Frontal cortex (tissue), 4 donors: ENCODE measurements at places on chromosomes 3 and 15.
A peak's percentile ranks its signal among the peaks of the same experiment; 100 is the strongest.

GRCh38 chr3:33787328-33788009, 11.0 kb upstream of the PDCD6IP start:
- no peak for DNase-seq

DNA sequence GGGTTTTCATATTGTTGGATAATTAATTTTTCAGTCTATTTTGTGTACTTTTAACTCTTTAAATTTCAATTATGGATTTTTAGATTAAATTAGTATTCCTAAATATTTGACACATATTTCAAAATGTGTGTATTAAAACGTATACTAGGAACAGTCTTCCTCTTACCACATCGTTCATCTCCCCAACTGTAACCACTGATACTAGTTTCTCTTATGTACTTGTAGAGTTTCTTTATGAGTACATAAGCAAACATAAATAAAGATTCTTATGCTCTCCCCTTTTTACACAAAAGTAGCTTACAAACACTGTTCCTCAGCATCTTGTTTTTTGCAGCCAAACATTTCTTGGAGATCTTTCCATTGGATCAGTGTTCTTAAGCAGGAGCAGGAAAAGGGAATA, 45.9 kb downstream of the CMSS1 start:
- no peak for DNase-seq

- DNase-seq = no peak
These were observed 26.4 kb upstream of the MYZAP start for GRCh38 chr15:57565311-57565710.

DNA sequence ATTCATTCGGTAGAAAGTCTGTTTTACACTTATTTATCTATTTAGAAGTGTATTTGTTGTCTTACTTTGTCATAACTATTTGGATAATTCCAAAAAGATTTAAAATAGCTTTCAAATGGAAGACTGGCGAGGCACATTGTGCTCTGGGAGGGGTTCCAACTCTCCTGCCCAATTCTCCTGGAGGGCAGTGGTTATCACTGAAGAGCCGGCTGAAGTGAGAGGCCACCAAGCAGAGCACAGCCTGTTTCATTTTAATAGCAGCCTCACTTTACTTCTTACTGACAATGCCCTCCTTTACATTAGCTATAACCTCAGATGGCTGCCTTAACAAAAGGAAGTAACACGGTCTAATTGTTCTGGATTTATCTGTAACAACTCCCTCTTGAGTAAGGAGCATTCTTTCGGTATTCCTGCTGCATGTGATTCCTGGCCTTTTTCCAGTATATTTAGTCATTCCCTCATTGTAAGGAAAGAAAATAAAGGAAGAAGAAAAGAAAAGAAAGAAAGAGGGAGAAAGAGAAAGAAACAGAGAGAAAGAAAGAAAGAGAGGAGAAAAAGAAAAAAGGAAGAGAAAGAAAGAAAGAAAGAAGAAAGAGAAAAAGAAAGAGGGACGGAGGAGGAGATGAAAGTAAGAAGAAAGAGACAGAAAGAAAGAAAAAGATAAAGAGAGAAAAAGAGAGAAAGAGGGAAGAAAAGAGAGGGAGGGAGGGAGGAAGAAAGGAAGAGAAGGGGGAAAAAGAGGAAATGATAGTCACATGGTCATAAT, 339.8 kb upstream of the WNT5A start:
- no peak for DNase-seq

- no peak for DNase-seq
These were observed 66.4 kb upstream of the SNRPA1 start for GRCh38 chr15:101361418-101361817.

GRCh38 chr15:33284336-33284735, 26.4 kb upstream of the RYR3 start:
- DNase-seq = no peak

- no peak for DNase-seq
These were observed 34.0 kb downstream of the ZNF592 start for GRCh38 chr15:84782346-84782745.

DNA sequence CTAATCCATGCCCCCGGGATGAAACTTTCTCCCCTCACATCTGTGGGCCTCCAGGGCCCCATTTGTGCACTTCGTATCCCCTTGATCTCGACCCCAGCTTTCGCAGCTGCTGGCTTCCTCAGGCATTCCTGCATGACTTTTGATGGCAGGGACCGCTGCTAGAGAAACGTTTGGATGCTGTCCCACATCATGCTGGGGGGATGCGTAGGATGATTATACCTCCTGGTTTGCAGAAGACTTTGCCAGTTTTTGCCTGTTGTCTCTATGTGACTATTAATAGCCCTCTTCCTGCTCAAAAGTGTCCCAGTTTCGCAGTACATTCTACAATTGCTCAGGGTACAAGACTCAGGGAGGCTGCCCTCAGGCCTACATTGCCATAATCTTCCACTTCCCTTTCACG, 10.4 kb upstream of the KCNAB1 start:
- no peak for DNase-seq

GRCh38 chr3:59709702-59710553, 660.1 kb upstream of the CFAP20DC start:
- DNase-seq = peak; percentile 2

GRCh38 chr3:18439281-18439680, 14.1 kb upstream of the SATB1 start:
- no peak for DNase-seq

DNA sequence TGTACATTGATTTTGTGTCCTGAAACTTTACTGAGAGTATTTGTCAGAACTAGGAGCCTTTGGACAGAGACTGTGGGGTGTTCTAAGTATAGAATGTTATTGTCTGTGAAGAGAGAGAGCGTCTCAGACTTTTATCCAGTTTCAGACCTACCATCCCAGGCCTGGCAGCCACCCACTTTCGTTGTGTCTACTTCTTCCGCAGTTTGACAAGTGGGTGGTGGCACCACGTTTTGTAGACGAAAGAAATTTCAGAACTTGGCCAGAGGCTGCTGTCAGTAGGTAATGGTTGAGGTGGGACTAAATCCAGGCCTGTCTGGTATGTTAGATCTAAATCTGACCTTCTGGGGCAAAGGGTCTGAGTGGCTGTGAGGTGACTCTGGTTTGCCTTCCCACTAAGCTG, 13.4 kb upstream of the TRAK1 start:
- no peak for DNase-seq

GRCh38 chr3:8506571-8507061, 5.0 kb downstream of the LMCD1 start:
- no peak for DNase-seq

- no peak for DNase-seq
These were observed 39.2 kb downstream of the MBNL1 start for GRCh38 chr3:152307829-152308474.
